ENCODE measurements at places on chromosomes 3 and 15. TPM values are rescaled to one million over a fixed set of nuclear protein-coding genes. Genes with fewer than 3 reads are reported as not detected.

DNAH12 gene
- 0.07 TPM for total RNA-seq

MINAR1 gene
- total RNA-seq: 0.40 TPM

REC114 gene
- total RNA-seq: not detected

C3orf85 gene
- not detected for total RNA-seq

UQCRC1 gene
- total RNA-seq: 92.1 TPM

NR1I2 gene
- total RNA-seq: not detected

FAM240A gene
- not detected for total RNA-seq

KCNMB3 gene
- total RNA-seq: 1.0 TPM

TTLL3 gene
- total RNA-seq: 88.7 TPM

BBS4 gene
- total RNA-seq: 8.7 TPM
